Eye (tissue), 1 donor: ENCODE measurements at places on chromosomes 2 and 18.

DNA sequence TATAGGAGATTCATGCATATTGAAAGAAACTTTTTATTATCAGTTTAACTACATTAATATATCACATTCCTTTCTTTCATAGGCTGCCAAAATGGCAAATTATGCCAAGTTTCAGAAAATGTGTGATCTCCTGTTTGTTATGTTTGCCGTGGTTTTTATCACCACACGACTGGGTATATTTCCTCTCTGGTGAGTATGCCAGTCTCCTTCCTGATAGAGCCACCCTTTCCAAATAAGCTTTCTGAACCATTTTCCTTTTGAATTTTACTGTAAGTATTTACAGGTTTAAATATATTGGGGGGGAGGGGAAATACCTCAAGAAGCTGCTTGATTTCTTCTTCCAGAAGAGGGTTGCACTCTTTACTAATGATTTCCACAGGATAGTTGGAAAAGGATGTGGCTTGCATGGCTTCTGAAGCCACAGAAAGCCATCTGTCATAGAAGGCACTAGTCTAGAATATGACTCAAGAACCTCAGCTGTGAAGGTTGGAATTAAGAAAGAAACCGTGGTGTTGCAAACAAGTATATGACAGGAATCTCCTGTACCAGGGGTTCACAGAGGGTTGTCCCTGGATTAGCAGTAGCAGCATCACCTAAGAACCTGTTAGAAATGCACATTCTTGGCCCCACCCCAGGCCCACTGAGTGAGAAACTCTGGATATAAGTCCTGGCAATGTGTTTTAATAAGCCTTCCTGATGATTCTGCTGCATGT, 84.5 kb upstream of the NOSTRIN start:
- DNase-seq: no peak

GRCh38 chr2:43576981-43577892, 18.6 kb downstream of the THADA start:
- peak; percentile 69 for DNase-seq

- peak; percentile 8 for DNase-seq
Measured at GRCh38 chr18:68564961-68565360, 149.9 kb downstream of the TMX3 start.

GRCh38 chr2:196101325-196101991, 32.8 kb upstream of the DNAH7 start:
- no peak for DNase-seq

DNA sequence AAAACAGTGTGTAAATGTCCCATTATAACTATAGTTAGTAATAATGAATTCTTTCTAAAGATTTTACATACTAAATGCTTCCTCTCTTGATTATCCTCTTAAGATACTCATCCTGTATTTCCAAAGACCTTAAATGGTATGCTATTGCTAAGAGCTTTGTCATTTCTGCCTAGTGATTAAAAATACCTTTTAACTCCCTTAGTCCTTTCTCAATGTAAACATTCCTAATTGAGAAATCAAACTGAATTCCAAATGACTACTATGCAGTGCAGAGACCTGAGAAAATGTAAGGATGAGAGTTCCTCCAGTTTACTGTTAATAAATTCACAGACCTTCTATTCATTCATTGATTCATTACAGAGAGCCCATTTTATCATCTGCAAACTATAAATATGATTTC, 86.9 kb downstream of the SOS1 start:
- no peak for DNase-seq

GRCh38 chr18:45365835-45366234, 249.4 kb upstream of the SLC14A2 start:
- no peak for DNase-seq

- DNase-seq: no peak
Measured at GRCh38 chr2:197078535-197078934, 152.0 kb upstream of the PGAP1 start.

GRCh38 chr18:21291106-21291505, 49.1 kb downstream of the GREB1L start:
- no peak for DNase-seq

DNA sequence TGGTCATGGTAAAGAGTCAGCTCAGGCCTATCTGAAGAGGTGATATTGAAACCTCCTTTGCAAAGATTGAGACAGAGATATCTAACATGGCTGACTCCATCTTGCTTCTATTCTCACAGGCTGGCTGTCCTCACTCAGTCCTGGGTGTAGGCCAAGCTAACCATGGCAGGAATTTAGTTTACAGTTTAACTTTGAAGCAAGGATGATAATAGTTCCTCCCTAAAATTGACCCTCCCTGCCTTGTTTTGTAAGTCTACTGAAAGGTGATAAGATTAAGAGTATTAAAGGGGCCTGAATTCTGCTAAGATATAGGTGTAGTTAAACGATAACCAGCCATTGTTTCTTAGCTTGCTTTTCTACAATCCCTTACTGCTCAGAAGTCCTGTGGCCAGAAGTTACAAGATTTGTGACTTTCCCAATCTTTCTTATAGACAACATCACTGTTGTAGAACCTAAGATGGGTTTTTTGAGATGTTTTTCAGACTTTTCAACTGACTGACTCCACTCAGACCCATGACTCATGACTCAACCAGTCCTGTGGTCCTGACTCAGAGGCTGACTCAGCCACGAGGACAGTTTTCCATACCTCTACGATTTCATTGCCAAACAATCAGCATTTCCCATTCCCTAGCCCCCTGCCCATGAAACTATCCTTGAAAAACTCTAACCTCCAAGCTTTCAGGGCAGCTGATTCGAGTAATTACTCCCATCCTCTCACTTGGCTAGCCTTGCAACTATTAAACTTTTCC, 195.7 kb upstream of the SESTD1 start:
- no peak for DNase-seq

DNA sequence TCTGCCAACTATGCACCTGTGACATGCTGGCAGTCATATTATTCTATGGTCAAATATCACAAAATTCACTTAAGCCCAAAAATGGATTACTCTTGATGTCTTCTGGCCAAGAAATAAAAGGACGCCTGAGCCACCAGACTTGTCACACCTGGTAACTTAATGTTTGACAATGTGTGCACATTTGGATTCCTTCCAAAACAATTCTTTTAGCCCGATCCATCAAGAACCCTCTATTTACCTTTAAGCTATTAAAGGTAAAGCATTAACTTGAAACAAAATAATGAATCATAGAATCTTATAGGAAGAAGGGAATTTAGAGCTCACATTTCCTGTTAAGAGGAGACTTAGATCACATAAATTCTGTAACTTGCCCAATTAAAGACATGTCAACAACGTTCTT, 46.5 kb upstream of the NFU1 start:
- no peak for DNase-seq

GRCh38 chr2:143217512-143218115, 88.4 kb downstream of the ARHGAP15 start:
- DNase-seq: no peak

- no peak for DNase-seq
Measured at GRCh38 chr2:43029186-43029585, 197.2 kb downstream of the ZFP36L2 start.

GRCh38 chr2:71826826-71827523, 320.7 kb downstream of the CYP26B1 start:
- no peak for DNase-seq

DNA sequence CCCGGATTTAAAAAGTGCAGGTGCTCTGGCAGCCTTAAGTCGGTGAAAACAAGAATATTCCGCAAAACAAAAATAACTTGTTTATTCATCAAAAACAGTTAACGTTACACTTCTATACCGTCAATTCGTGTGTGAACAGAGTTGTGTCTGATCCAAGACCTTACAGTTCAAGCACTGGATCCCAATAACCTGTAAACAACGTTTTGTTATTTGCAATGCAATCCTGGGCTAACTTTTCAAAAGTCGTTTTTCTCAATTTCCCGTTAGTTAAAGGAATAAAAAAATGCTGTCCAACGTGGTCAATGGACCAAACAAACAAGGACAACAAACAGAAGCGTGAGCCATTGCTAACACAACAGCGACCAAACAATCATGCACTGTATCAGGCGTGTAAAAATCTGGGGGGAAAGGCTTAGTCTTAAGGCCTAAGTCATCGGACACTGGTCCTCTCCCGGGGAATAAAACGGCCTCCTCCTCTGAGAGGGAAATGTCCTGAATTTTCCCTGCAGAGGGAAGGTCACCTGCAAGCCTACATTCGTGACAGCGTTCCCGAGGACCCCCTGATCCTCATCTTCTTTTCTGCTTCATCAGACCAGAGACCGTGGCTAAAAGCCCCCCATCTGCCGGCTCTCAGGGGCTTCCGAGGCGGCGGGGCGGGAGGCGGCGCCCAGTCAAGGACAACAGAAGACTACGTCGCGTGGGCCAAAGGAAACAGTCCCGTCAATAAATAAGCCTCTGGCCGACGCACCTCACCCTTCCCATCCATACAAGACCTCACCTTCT, 490 bp downstream of the NDUFS1 start:
- DNase-seq: no peak

GRCh38 chr2:232276084-232276732, 102.3 kb upstream of the ALPP start:
- peak; percentile 41 for DNase-seq

DNA sequence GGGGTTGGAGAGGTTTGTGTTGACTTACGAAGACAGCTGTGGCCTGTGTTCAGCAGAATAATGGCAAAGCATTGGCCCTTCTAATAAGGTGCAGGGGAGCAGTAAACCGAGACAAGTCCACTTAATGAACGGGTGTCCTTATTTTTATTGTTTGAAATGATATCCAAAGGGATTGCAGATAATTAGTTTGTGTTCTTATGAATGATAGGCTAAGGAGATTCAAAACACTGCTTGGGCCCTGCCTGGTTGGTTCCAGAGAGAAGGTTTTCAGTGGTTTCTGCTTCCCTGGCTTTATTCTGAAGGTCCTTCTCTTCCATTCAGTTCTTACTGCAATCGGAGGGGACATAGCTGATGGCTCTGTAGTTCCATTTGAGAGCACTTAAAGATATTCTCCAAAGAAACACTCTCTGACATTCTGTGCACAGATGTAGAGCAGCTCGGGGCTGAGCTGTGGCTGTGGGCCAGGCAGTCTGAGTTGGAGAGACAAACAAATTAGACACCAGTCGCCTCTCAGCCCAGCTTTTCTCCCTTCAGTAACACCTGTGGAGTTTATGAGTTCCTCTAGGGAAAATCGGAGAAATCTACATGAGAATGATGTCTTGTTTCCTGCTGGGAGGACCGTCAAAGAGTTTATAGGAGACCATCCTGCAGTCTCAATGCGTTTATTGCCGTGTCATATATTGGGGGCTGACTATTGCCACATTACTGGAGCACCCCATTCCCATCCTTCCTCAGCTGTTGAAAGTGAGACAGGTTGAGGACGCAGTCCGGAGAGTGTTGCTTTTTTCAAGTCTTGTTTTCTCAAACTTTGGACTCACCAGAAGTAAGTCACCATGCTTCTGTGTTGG, 6.5 kb downstream of the GREB1 start:
- peak; percentile 43 for DNase-seq

GRCh38 chr18:40292985-40293710, 1661.9 kb upstream of the PIK3C3 start:
- peak; percentile 8 for DNase-seq

DNA sequence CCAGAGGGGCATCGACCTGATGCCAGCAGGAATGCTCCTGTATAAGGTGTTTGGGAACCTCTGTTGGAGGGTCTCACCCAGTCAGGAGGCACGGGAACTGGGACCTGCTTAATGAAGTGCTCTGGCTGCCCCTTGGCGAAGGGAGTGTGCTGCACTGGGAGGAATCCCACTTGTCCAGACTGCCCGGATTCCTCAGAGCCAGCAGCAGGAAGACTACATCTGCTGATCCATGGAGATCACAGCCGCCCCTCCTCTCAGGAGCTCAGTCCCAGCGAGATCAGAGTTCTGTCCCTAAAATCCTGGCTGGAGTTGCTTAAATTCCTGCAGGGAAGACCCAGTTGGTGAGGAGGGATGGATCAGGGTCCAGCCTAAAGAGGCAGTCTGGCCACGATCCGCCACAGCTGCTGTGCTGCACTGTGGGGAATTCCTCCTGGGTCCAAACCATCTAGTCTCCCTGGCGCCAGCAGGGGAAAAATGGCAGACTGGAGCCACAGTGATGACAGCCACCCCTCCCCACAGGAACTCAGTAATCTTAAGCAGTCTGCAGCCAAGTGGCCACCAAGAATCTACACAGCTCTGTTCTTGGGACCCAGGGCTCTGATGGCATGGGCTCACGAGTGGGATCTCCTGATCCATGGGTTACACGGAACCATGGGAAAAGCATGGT, 76.5 kb upstream of the NRP2 start:
- no peak for DNase-seq

DNA sequence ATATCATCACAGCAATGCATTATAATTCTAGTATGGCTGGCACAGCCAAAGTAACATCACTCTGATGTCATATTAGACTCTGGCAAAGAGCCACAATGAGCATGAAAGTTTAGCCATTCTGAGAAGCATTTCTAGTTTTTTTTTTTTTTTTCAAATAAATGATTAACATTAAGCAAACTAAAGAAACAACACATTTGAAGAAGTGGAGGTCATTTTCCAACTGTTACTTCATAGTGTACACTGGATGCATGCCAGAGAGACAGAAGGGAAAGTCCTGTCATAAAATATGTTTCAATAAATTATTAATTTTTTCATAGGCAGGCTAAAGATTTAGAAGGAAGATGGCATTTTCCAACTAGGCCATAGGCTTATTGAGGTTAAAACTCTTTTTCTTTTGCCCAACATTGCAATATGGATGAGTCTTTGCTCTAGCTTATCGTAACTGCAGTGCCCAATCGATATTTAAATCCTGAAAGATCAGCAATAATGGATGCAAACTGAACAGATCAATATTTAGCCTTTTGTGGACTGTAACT, 1630.4 kb upstream of the ACVR2A start:
- no peak for DNase-seq

DNA sequence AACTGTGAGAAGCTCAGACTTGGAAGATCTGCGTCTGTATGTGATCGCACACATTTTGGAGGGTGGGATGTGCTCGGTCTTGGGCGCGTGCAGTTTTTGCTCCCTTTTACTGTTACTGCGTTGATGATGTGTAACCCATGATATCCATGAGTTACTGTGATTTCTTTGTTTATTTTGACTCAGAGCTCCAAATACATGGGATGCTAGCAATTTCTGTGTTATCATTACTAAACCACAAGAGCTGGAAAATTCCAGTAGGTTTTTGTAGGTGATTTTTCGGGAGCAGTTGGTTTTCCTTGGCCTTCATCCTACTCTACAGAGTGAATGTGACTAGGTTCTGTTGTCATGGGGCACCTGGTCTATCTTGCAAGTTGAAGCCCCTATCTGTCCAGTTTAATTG, 124.2 kb downstream of the AGAP1 start:
- DNase-seq: no peak

DNA sequence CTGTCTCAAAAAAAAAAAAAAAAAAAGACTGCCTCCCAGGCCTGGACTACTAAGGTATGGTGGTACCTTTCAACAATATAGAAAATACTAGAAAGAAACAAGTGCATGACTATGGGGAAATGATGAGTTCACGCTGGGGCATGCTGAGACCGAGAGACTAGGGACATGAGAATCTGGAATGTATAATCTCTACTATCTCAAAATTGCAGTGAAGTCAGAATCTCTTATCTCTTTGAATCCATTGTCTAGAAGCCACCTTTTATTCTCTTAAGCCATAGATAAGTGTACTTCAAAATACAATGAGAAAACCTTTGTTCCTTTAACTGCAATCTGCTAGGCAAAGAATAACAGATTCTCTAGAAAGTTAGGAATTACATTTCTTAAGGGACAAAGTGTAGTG, 5.6 kb downstream of the FRZB start:
- no peak for DNase-seq

- peak; percentile 88 for DNase-seq
Measured at GRCh38 chr2:215920244-215921100, 92.9 kb downstream of the MREG start.
